Naive B cell (primary cell): ENCODE measurements at places on chromosomes 5 and 9.

- DNase-seq = no peak
These were observed 97.0 kb upstream of the ZNF366 start for GRCh38 chr5:72604111-72604797.

- DNase-seq = peak; percentile 34
These were observed 55.9 kb upstream of the STXBP1 start for GRCh38 chr9:127555840-127556820.

DNA sequence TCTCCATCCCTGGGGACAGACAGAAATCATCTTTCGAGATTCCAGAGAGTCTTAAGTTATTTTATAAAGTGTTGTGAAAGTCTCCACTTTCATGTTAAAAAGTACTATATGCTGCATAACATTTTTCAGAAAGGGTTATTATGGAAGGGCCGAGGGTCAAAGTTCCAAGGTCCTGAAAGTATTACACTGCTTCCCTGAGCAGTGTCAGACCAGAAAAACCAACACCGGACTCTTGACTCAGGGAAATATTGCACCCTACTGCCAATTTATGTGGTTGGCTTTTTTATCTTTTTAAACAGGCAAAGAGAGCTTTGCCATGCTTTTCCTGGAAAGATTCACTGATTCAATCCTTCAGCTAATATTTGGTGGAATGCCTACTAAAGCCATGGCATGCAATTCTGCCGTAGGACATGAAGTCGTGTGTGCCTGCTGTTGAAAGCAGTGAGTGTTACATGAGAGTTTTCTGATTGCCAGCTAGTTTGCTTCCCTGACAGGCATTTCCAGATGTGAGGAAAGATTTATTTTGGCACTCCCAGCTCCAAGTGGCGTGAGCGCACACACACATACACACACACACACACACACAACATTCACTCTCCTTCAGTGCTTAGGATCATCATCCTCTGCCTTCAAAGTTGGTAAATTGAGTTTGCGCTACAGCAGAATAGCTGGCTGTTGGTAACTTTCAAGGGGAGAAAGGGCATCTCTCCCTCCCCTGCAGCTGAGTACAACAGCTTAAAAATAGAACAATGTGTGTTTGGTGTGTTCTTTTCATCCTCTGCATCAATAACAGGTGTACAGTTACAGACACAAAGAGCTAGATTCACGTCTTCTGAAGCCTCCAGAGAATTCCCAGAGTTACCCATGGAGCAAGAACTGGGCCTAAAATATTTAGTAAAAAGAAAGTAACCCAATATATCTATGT lies 45.6 kb downstream of the SLC1A3 start:
- no peak for DNase-seq

- no peak for DNase-seq
These were observed 4.6 kb upstream of the CERCAM start for GRCh38 chr9:128416014-128416413.

DNA sequence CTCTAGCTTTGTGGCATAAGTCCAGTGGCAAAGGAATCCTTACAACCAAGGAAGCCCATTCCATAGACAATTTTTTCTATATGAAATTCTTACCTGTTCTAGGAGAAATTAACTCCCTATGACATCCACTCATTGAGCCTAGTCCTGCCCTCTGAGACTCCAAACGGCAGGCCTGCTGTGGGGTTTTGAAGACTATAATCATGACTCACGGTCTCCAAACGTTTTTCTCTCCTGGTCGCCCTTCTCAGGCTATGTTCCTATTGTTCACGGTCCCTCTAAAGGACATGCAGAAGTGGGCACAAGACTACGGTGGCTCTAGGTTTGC lies 611 bp downstream of the EXOSC3 start:
- DNase-seq = no peak

DNA sequence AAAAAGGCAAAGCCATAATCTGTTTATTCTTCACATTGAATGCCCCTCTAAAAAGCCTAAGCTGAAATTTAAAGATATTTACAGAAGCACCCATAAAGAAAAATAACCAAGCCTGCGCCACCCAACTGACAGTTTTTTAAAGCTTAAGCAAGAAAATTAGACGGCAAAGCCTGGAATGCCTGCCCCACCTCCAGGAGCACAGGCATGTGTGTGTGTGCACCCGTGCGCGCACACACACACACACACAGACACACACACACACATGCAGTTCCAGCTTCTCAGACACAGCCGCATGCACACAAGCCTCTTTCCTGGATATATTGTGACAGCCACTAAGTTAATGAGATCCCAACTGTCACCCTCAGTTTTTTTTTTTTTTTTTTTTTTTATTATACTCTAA lies 88.2 kb downstream of the FRMD3 start:
- DNase-seq = no peak

GRCh38 chr5:159639590-159639989 lies 276.7 kb upstream of the ADRA1B start:
- no peak for DNase-seq

DNA sequence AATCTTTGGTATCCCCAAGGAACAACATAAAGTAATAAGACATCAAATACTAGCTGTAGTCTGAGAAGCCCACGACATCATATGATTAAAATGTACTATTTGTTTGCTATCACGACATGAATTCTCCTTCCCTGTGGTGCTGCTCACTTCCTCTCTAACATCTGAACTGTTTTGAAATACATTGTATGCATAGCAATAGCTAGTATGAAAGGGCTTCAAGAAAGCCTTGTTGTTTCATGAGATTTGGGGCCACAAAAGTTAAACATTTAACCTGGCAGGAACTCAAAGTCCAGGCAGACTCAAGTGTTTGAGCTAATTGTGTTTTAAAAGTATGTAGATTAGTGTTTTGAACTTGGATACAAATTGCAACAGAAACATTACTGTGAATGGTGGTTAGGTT lies 237.4 kb upstream of the PTGER4 start:
- DNase-seq = no peak

GRCh38 chr5:170235876-170236864 lies 3.4 kb downstream of the C5orf58 start:
- no peak for DNase-seq

DNA sequence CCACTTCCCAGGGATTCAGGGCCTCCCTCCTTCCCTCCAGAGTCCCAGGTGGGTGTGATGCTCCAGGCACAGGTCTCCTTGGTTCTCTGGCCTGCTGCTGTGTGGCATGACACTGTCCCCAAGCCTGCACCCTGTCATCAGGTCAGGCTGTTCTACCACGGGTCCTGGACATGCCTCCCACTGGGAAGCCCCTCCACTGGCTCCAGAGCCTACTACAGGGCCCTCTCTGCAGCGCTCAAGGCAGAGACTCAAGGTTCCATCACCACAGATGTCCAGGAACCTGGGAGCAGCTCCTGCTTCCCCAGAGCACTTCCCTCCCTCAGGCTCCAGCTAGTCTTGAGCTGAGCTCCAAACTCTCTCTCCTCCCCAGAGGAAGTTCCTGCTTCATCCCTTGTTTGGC lies 237.3 kb downstream of the PBX3 start:
- no peak for DNase-seq

DNA sequence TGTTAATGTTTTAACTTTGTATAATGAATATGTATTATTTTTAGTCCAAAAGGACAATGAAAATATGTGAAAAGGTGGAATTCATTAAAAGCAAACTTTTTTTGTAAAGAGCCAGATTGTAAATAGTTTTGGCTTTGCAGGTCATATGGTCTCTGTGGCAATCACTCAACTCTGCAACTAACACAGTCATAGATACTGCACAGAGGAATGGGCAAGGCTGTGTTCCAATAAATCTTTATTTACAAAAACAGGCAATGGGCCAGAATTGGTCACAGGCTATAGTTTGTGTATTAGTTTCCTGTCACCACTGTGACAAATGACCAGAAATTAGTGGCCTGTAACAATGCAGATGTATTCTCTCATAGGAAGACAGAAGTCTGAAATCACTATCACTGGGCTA lies 125.4 kb upstream of the PTCH1 start:
- DNase-seq = no peak

DNA sequence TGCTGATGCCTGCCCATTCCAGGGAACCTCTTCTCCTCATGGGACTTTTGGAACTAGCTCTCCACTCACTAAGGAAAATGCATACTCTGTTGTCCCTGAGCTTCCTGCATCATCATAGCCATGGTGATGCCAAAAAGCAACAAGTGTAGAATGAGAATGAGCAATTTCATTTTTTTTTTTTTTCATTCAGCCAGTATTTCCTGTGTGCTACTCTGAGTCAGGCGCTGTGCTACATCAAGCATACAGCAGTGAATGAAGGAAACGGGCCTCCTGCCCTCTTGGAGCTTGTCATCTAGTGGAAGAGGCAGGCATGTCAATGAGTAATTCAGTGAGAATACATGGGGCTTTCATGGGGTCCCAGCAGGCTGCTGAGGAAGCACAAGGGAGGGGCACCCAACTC lies 483.1 kb downstream of the BNC2 start:
- no peak for DNase-seq

- no peak for DNase-seq
These were observed 459.7 kb downstream of the BNC2 start for GRCh38 chr9:16410601-16411280.

- DNase-seq = no peak
These were observed 105.5 kb upstream of the SPATA31C2 start for GRCh38 chr9:88243736-88244135.

DNA sequence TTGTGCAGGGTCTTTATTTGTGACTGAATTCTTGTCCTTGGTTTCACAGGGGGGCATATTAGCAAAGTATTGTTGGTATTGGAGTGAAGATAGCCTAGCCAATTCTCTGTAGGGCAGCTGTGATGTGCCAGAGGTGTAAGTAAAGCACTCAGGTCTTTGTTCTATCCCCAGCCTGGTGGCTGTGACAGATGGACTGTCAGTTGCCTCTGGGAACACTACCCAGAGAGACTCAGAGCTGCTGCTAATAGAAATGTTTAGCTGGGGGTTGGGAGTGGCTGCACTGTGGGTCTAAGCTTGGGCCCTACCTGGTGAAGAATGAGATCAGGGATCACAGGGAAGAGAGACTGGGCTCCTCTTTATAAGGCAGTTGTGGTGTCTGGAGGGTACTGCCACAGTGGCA lies 1006.5 kb upstream of the TYRP1 start:
- DNase-seq = no peak

- no peak for DNase-seq
These were observed 1099.7 kb downstream of the DTWD2 start for GRCh38 chr5:117888688-117889087.

DNA sequence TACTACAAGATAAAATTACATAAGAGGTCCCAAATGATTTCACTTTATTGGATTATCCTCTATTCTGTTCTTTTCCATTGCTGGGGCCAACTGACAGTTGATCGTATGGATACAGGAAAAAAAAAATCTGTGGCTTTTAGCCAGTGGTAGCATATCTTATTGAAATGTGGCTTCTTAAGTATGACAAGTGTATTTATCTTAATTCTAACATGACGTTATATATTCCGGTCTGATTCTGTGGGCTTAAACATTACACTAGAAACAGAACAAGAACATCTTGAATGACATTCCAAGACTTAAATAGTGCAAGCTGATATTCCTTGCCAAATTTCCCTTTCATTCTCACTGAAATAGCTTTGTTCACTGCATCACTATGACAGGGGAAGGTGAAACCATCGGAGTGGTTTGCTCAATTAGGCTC lies 117.9 kb downstream of the INSYN2B start:
- no peak for DNase-seq

GRCh38 chr9:19965336-19965735 lies 176.5 kb upstream of the SLC24A2 start:
- no peak for DNase-seq

GRCh38 chr5:64384765-64385164 lies 121.0 kb upstream of the RGS7BP start:
- DNase-seq = no peak

- no peak for DNase-seq
These were observed 6.6 kb downstream of the EEIG1 start for GRCh38 chr9:127974001-127974768.

GRCh38 chr5:45062044-45062443 lies 253.3 kb downstream of the MRPS30 start:
- DNase-seq = no peak

- peak; percentile 54 for DNase-seq
These were observed 9.9 kb upstream of the CD180 start for GRCh38 chr5:67206461-67206860.

DNA sequence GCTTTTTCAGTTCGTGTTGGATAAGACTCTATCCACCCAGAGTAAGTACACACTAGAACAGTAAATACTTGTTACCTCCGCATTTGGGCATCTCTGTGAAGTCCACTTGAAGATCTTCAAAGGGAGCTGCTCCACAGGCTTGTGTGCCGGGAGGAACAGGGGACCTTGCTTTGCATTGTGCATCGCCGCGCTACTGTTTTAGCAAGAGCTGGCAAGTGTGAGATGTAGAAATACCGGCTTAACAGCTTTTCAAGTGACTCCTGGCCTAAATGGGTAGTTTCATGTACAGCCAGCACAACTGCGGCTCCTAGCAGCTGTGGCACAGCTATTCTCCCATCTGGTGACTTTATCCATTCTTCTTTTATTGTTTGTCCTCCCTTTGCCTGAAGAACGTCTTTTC lies 8.4 kb upstream of the ZNF354C start:
- DNase-seq = no peak

DNA sequence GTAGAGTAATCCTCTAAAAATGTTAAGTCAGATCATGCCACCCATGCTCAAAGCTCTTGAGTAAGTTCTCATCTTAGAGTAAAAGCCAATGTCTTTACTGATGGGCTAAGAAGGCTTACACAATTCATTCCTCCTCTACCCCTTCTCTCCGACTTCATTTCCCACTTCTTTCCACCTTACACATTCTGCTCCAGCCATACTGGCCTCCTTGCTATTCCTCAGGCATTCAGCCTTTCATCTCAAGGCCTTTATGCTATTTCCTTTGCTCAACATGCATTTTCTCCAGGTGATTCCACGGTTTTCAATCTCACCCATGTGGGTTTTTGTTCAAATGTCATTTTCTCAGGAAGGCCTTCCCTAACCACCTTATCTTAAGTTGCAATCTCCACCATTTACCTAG lies 104.9 kb downstream of the MAP1B start:
- no peak for DNase-seq

DNA sequence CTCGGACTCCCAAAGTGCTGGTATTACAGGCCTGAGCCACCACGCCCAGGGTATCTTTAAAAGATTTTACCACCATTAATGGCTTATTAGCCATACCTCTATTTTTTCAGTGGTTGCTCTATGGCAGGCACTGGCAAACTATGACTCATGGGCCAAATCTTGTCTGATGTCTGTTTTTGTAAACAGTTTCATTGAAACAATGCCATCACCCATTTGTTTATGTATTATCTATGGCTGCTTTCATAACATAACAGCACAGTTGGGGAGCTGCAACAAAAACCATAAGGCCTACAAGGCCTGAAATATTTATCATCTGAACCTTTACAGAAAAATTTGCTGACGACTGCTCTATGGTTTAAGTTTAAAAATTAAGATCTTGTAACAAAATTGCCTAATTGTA lies 66.8 kb downstream of the SLC38A9 start:
- no peak for DNase-seq

- DNase-seq = no peak
These were observed 426.4 kb upstream of the MPDZ start for GRCh38 chr9:13705918-13706317.

- DNase-seq = no peak
These were observed 931.5 kb upstream of the NUDT12 start for GRCh38 chr5:104494083-104494482.

DNA sequence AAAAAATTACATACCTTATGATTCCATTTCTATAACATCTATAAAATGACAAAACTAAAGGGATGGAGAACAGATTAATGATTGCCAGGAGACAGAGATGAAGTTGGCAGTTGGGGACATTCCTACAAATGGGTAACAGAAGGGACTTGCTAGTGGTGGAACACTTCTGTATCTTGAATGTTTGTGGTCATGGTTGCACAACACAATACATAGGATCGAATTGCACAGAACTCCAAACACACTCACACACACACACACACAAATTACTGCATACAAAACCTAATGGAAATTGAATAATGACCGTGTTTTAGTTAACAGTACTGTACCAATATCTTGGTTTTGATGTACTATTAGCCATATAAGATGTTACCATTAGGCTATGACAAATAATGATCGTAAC lies 330.7 kb upstream of the POU5F2 start:
- DNase-seq = no peak
